ENCODE measurements at places on chromosomes 11 and 22.

GRCh38 chr11:71282581-71283351 is 30.4 kb upstream of the SHANK2 start:
- DNase-seq: no peak

DNA sequence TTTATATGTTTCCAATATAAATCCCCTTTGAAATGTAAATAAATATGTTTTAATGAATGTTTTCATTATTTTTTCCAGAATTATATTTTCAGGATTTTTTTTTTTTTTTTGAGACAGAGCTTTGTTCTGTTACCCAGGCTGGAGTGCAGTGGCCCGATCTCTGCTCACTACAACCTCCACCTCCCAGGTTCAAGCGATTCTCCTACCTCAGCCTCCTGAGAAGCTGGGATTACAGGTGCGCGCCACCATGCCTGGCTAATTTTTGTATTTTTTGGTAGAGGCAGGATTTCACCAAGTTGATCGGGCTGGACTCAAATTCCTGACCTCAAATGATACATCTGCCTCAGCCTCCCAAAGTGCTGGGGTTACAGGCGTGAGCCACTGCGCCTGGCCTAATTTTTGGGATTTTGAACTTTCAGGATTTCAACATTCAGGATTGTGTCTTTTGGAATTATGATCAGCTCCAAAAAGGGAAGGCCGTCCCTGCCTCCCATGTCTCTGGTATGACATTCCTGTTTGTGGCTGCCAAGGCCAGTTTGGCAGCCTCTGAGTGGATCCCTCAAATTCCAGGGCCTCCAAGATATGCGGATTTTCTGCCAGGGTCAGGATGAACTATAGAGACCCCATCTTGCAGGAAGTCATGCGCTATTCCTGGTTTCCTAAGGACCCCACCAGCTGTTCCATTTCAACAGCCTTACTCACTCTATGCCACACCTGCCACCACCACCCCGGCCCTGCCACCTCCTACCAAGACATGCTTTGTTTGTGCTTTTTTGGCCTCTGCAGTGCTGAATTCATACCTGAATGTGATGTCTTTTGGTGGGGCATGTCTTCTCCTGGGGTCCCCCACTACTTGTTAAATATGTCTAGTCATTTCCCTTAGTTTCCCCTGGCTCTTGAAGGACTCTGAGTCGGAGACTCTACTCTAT is 21.9 kb upstream of the TMPRSS4 start:
- no peak for DNase-seq

GRCh38 chr22:44648821-44649565 is 53.0 kb upstream of the PRR5 start:
- no peak for DNase-seq

DNA sequence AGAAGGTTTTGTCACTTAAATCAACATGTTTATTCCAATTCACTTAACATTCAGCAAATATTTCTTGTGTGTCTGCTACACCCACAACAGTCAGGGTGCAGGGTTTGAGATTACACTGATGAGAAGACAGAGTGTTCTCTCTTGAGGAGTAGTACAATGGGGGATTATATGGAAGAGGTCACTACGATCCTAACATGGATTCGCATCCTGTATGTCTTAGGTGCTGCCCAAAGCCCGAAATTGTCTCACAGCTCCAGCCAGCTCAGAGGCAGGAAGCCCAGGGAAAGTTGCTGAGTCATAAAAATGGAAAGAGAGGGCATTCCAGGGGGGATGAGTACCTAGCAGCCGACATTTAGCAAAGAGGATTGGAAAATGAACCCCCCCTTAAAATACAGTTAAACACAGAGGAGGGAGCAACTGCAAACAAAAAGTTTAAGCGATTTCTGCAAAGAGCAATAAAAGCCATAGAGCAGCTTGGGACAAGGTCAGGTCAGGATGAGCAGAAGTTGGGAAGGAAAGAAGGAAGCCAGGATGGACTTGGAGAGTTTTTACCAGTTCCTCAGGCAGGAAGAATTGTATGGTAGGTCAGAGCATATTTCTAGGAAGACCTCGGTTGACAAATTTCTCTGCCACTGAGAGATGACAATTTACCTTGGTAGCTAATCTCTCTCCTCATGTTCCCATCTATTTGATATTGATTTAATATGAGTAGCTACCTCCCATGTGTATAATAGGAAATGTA is 49.5 kb downstream of the IGLL5 start:
- DNase-seq: no peak

DNA sequence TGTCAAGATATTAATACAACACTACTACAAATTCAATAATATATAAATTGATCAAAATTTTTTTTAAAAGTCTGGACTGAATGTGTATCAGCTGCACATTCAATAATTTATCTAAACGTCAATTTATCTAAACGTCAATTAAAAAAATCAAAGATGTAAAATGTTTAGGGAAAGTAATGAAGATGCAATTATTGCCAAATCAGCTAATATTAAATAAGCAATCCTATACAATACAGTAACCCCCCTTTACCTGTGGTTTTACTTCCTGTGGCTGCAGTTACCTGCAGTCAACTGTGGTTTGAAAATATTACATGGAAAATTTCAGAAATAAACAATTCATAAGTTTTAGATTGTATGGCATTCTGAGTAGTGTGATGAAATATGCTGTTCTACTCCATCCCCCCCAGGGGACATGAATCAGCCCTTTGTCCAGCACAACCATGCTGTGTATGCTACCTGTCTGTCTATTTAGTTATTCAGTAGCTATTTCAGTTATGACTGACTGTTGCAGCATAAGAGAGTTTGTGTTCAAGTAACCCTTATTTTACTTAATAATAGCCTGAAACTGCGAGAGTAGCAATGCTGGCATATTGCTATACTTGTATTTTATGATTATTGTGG is 72.2 kb downstream of the CWF19L2 start:
- DNase-seq: no peak

DNA sequence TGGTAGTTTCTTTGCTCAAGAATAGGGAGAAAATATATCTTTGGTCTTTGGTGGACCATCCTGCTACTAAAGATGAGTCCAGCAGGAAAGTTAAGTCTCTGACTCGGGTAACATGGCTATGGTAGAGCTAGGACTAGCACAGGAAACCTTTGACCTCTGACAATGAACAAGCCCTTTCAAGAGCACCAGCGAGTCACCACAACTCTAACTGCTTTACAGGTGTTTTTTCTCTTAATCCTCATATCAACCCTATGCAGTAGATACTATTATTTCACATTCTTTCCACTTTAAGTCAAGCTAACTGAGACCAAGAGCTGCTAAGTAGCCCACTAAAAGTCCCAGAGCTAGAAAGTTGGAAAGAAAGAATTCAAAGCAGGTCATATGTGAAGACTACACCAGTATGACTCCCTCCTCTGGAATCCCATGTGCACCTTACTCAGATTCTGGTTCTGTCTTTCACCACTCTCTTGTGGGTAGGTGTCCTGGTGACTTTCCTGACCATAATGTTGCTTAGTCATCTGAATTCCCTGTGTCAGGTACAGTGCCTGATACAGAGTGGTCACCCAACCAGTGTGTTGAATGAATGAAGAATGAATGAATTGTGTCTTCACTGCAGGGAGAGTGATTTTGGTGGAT is 53.8 kb upstream of the ME3 start:
- DNase-seq: no peak

DNA sequence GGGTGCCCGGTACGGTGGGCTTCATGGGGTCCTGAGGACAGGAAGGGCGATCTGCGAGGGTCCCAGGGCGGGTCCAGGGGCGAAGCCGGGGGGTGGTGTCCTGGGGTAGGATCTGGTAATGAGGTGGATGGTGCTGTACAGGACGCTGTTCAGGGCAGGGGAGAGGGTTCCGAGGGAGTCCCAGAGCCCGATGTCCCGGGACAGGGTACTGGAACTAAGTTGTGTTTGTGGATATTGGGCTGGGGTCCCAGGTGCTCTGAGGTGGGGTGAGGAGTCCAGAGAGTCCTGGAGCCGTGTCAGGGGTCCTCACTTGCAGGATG is 426 bp downstream of the LZTR1 start:
- no peak for DNase-seq

DNA sequence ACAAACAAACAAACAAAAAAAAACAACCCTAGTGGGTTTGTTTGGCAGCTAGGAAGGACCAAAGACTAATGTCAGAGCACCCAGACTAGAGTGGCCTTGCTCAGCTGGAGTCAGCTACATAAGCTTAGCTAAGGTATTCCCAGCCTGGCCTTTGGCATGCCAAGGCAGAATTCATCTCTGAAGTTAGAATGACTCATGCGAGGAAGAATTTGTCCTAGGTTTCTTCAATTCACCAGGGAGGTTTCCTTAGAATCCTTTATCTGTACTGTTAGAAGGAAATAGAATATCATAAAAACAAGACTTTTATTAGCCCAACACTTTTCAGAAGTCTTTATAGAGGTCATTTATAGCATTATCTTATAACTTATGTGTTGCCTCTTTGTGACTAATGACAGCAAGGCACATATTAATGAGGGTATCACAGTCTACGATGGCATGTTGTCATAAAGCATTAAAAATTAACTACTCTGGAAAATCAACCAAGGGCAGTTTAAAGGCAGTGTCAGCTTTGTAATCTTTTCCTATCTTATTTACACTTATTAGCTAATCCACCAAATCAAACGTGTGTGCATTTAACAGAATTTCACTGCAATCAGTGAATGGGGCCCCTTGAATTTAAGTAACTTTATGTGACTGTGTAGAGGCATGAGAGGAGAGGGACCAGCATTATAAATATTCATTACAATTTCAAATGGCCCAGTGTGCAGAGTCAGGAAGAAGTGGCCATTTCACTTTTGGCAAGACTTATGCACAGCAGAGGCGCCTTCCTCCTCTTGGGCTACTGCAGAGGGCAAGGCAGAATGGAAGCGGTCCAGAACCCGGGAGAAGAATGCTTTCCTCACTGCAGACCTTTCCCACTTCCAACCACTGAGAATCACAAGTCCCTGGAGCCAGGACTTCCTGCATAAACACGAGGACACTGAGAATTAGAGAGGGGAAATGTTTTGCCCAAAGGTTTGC is 36.3 kb downstream of the SLC5A1 start:
- no peak for DNase-seq

GRCh38 chr11:116793772-116794097 is 2.1 kb upstream of the APOA5 start:
- no peak for DNase-seq

DNA sequence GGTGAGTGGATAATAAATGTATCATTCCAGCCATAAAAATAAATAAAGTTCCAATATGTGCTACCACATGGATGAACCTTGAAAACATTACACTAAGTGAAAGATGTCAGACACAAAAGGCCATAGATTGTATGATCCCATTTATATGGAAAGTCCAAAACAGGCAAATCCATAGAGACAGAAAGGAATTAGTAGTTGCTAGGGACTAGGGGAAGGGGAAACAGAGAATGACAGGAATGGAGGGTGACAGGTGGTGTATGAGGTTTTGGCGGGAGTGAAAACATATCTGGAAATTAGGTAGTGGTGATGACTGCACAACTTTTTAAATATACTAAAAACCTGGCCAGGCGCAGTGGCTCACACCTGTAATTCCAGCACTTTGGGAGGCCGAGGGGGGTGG is 15.2 kb upstream of the CARD10 start:
- DNase-seq: no peak

- no peak for DNase-seq
These were observed 161.8 kb downstream of the CASP12 start for GRCh38 chr11:104736502-104736901.

GRCh38 chr11:86497836-86498235 is 123.1 kb downstream of the CCDC81 start:
- no peak for DNase-seq

GRCh38 chr22:38735465-38736256 is 20.1 kb downstream of the SUN2 start:
- no peak for DNase-seq

- no peak for DNase-seq
These were observed 68.9 kb upstream of the HEPHL1 start for GRCh38 chr11:93952082-93952780.

DNA sequence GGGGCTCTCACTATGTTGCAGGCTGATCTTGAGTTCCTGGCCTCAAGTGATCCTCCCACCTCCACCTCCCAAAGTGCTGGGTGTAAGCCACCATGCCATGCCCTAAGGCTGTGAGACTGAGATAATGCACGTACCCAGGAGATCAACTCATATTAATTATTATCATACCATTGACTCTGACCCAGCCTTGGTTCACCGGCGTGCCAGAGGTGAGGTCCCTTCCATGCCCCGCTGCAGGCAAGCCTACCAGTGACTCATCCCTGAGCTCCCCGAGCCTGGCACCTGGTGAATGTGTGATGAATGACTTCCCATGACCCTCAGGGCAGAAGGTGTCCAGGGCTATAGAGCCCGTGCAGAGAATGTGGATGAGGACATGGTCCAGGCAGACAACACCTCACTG is 12.1 kb downstream of the GAL3ST1 start:
- no peak for DNase-seq

- DNase-seq: no peak
These were observed 117.3 kb upstream of the CTSC start for GRCh38 chr11:88454881-88455280.

DNA sequence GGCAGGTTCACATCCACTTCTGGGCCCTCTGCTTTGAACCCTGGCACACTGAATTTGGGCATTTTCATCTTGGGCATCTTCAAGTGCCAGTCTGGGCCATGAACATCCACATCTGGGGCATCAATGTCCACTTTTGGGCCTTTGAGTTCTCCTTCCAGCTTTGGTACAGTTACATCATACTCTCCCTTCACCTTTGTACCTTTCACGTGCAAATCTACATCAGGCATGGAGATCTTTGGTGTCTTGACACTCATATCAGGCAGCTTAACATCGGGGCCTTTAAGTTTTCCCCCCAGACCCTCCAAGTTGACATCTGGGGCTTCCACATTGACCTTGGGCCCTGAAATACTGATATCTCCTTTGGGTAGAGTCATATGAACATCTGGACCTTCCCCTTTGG is 14.5 kb downstream of the AHNAK start:
- DNase-seq: no peak

DNA sequence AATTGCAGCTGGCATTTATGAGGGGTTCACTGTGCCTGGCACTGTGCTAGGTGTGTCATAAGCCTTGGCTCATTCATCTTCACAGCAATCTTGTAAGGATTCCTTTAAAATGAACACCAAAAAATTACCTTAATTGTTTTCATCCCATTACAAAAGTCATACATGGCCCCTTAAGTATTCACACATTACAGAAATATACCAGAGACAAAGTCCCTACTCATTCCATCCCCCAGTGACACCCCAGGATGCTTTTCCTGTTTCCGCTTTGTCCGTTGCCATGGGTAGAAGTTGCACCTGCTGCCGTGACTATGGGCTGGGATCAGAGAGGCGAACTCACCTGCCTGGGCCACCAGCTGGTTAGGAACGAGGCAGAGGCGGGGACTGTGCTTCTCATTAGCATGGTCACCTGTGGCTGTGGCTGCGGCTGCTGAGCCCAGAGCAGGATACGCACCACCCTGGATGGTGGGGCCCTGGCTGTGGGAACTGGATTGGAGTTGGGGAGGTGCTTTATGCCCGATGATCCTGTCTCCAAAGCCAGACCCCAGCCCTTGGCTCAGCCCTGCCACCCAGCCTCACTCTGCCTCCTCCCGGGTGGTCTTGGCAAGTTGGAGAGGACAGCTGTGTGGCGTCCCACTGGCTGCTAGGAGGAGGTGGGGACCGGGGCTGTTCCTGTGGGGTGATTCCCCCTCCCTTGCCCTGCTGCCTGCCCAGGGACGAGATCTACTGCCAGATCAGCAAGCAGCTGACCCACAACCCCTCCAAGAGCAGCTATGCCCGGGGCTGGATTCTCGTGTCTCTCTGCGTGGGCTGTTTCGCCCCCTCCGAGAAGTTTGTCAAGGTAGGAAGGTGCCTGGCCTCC is 60.8 kb downstream of the MYO7A start:
- DNase-seq: no peak

- no peak for DNase-seq
These were observed 55.7 kb upstream of the SHANK2 start for GRCh38 chr11:71307811-71308645.

- DNase-seq: no peak
These were observed 25.5 kb upstream of the DGKZ start for GRCh38 chr11:46321757-46322156.
